ENCODE measurements at places on chromosomes 11 and 22.

DNA sequence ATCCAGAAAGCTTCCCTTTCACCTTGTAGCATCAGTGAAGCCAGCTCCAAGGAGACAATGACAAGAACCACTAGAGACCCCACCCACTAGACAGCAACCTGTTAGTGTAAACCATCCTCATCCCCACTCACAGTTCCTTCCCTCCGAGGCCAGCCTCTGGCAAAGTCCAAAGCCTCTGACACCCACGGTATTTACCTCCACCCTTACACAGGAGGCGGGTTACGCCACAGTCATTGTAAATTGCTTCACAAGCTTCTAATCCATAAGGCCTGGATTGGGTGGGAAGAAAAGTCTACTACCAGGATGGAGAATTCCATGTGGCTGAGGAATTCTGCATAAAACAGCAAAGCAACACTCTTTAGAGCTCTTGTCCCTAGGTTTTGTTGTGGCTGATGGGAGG is 287.4 kb downstream of the BUD13 start:
- no peak for DNase-seq

DNA sequence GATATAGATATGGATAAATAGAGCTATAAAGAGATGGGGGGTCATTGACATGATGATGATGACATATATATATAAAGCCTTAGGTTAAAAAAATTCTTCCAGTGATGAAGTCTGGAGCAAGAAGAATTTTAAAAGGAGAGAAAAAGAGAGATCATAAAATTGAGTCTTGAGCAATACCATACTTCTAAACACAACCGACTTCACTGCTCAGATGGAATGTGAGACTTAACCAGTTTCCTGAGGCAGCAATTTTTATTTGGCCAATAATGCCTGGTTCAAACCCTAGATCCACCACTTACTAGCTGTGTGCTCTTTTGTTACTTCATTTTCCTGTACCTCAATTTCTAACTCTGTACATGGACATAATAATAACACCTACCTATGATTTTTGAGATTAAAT is 229.5 kb downstream of the TTC28 start:
- DNase-seq: no peak

GRCh38 chr11:30045921-30046577 is 29.2 kb upstream of the KCNA4 start:
- DNase-seq: no peak

- DNase-seq: no peak
These were observed 68.2 kb downstream of the GALNT18 start for GRCh38 chr11:11553573-11553972.

- DNase-seq: no peak
These were observed 72.8 kb downstream of the SCUBE1 start for GRCh38 chr22:43270314-43270908.

- DNase-seq: no peak
These were observed at the start of gene MS4A7 for GRCh38 chr11:60378354-60378753. MS4A7 (plus strand) TSS chr11:60378532; CDS start chr11:60383142, 4,610 bp downstream.

GRCh38 chr22:26542831-26543230 is 30.6 kb upstream of the TFIP11 start:
- DNase-seq: no peak

DNA sequence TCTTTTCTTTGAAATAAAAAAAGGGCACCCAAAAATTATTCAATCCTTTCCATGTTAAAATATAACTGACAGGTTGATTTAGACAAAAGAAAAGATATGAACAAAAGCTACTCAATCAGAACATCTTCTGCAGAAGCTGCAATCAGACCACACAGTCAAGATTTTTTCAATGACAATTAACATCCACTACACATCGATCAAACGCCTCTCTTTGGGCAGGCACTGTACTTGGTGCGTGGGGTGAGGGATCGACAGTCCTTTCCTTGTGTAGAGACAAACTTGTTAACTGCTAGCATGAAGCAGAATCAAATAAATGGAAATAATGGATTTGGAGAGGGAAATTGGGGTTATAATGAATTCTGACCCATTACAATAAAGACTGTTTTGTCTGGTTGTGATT is 71.2 kb upstream of the SESN3 start:
- DNase-seq: no peak
